Activated naive CD8-positive, alpha-beta T cell treated with anti-CD3 and anti-CD28 coated beads, Interleukin-2, amount 10 ng/mL, durations not matched to agents 7 days and 5 days (primary cell): ENCODE measurements at places on chromosomes 4 and X. TPM values are rescaled to one million over a fixed set of nuclear protein-coding genes. Genes with fewer than 3 reads are reported as not detected.
A peak's percentile ranks its signal among the peaks of the same experiment; 100 is the strongest.

- DNase-seq, result no peak
These were observed 250.3 kb upstream of the ARSJ start for GRCh38 chr4:114229706-114230105.

NR0B1 gene
- not detected for total RNA-seq

DNA sequence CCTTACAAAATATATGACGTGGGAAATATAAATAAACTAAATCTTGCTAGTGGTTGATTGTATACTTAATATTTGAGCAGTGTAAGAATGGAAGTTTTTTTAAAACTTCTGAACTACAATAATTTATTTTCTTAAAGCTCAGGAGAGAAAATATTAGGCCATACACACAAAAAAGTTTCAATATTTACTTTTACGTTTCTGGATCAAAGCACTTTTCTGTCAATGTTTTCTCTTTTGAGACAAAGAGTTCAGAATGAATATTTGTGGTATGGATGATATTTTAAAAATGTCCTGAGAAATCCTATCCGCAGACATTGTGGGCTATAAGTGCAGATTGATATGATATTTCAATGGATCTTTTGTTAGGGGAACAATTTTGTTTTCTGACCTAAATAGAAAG lies 109.9 kb downstream of the TLL1 start:
- DNase-seq, result no peak

ARAF gene
- 79.3 TPM for total RNA-seq

DNA sequence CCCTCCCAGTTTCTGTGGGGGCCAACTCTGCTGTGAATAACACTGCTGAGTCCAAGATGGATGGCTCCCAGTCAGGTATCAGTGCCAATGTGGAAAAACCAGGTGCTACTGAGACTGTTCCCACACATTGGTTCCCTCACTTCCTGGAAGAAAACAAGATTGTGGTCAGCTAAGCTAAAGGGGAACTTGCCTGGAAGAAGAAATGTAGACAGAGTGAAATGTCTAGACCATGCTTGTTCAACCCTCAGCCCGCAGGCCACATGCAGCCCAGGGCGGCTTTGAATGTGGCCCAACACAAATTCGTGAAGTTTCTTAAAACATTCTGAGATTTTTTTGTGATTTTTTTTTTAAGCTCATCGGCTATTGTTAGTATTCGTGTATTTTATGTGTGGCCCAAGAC lies 28.6 kb upstream of the UTP14A start:
- DNase-seq, result no peak

SSX2 gene
- total RNA-seq, result not detected

DNA sequence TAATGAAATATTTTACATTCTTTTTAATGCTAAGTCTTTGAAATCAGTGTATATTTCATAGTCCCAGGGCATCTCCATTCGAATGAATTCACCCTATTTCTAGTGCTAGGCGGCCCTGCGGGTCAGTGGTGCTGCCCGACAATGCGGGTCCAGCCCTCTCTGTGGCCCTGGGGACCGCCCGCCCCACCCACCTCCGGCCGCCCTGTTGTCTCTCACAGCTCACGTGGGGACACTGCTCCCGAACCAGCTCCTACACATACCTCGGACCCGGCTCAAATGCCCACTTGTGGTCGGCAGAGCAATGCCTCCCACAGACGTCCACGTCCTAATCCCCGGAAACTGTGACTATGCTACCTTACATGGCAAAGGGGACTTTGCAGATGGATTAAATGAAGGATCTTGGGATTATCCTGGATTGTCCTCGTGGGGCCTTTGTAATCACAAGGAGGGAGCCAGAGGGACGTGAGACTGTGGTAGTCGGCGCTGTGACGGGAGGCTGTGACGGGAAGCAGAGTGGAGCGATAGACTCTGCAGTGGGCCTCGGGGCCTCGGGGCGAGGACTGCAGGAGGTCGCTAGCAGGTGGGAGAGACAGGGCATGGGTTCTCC lies 92.3 kb upstream of the PSAPL1 start:
- no peak for DNase-seq

DNA sequence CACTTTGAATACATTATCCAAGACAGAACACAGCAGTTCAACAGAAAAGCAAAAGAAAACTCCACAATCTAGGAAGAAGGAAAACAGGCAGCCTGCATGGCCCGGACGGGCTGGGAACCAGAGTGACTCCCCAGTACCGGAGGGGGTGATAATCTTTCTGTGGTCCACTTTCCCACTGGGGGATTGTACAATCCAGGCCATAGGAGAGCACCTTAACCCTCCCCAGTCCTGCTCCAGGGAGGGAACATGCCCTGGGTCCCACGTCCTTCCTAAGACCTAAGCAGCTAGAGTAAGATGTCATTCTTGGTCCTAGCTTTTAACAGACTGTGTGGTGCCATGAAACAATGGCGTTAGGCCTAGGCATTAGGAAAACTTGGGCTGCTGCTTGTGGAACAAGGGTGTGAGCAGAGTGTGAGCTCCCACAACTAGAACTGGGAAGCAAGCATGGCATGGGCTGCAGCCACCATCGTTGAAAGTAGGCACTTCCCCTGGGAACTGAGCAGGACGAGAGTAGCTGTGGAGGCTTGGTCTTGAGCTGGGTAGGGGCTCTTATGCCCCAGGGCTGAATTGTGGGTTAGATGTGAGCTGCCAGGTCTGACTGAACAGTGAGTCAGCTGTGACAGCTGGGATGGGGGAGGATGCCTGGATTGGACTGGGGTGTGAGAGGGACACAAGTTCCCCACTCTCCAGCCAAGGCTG lies 42.4 kb downstream of the NAT8L start:
- DNase-seq, result no peak

- no peak for DNase-seq
These were observed 589 bp upstream of the KIT start for GRCh38 chr4:54657185-54657550.

CLDN2 gene
- not detected for total RNA-seq

HPGDS gene
- total RNA-seq, result not detected

GRCh38 chrX:16934185-16934584 lies 12.3 kb upstream of the REPS2 start:
- no peak for DNase-seq

- DNase-seq, result no peak
These were observed 200.5 kb downstream of the FAM133A start for GRCh38 chrX:93874554-93874953.

GYPB gene
- 1.3 TPM for total RNA-seq

POU4F2 gene
- not detected for total RNA-seq

DNA sequence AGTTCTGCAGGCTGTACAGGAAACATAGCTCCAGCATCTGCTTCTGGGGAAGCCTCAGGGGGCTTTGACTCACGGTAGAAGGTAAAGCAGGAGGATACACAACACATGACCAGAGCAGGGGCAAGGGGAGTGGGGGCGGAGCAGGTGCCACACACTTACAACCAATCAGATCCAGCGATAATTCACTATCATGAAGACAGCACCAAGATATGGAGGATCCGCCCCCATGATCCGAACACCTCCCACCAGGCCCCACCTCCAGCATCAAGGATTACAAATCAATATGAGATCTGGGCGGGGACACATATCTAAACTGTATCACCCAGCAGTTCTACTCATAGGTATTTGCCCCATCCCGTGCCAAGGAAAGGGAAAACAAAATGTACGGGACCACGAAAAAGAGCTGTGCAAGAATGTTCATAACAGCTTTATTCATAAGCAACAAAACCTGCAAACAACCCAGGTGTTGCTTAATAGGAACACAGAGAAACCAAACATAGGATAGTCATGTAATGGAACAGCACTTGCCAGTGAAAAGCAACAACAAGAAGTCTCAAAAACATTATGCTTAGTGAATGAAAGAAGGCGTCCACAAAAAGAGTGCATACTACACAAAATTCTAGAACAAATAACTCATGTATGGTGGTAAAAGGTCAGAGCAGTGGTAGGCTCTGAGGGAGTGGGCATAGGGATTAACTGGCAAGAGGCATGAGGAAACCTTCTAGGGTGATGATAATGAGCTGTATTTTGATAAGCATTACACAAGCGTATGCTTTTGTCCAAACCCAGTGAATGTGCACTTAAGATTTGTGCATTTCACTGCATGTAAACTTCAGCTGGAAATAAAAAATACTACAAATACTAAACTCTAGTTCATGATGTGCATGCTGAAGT lies 130.9 kb upstream of the FAM9B start:
- DNase-seq, result no peak

G3BP2 gene
- 179 TPM for total RNA-seq

MAGEA4 gene
- not detected for total RNA-seq

GRCh38 chr4:145171911-145172310 lies 8.5 kb downstream of the OTUD4 start:
- no peak for DNase-seq

RTL3 gene
- not detected for total RNA-seq

- DNase-seq, result no peak
These were observed 4.5 kb downstream of the C1GALT1C1 start for GRCh38 chrX:120625371-120625770.

DNA sequence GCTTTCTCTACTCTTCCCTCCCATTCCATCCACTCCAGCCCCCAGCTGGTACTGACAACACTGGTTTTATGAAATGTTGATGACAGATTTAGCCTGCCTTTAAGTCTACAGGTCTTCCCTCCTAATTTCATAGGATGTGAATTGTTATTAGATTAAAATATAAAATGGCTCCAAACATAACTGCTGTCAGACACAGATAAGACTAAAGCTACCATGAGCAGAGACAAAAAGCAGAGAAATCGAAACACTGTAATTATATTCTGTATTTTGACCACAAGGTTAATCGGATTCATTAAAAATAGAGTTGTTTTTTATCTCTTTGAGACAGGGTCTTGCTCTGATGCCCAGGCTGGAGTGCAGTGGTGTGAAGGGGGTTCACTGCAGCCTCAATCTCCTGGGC lies 28.3 kb downstream of the SEC24D start:
- DNase-seq, result no peak

AASDH gene
- 10.3 TPM for total RNA-seq

SHISA3 gene
- 0.85 TPM for total RNA-seq

GRCh38 chrX:43702079-43702524 lies 46.0 kb downstream of the MAOA start:
- no peak for DNase-seq

GRCh38 chrX:129743821-129744220 lies 5.0 kb downstream of the XPNPEP2 start:
- no peak for DNase-seq

DNA sequence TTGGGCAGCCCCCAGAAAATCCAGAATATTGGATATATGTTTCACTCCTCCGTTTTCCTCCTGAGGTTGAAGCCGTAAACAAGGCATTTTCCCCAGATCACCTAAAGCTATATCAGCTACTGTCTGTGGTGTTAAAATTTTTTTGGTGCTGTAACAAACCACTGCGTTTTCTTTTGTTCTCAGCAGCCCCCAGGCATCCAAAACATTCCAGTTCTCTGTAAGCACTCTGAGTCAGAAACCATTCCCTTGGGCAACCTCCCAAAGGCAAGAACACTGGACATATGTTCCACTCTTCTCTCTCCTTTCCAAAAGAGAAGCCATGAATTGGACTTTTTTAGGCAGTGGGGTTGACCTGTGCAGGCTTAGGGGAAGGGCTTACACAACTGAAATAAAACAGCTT lies 310.9 kb downstream of the MID1IP1 start:
- DNase-seq, result no peak

ZNF330 gene
- 46.5 TPM for total RNA-seq

IL3RA gene
- total RNA-seq, result 0.17 TPM

DNA sequence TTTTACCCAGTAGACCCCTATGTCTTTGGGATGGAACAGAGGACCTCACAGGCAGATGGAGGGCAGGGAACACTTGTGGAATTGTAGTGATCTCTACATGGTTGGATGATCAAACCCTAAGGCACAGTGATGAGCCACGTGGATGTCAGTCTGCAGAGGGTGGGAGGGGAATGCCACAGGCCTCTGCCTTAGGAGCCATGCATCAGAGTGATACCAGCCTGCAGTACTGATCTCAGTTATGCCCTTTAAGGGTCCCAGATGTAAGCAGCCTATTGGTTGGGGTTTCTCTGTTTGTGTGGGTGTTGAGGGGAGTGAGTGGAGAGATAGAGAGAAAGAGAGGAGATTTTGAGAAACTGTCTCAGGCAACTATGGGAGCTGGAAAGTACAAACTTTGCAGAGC lies 39.9 kb upstream of the XAGE1B start:
- no peak for DNase-seq

GRCh38 chrX:39809331-39809730 lies 288.4 kb downstream of the BCOR start:
- DNase-seq, result no peak

- DNase-seq, result no peak
These were observed 145.7 kb downstream of the PALLD start for GRCh38 chr4:168642591-168642990.

- peak; percentile 54 for DNase-seq
These were observed 705 bp downstream of the RPS6KA3 start for GRCh38 chrX:20265726-20266681.

DNA sequence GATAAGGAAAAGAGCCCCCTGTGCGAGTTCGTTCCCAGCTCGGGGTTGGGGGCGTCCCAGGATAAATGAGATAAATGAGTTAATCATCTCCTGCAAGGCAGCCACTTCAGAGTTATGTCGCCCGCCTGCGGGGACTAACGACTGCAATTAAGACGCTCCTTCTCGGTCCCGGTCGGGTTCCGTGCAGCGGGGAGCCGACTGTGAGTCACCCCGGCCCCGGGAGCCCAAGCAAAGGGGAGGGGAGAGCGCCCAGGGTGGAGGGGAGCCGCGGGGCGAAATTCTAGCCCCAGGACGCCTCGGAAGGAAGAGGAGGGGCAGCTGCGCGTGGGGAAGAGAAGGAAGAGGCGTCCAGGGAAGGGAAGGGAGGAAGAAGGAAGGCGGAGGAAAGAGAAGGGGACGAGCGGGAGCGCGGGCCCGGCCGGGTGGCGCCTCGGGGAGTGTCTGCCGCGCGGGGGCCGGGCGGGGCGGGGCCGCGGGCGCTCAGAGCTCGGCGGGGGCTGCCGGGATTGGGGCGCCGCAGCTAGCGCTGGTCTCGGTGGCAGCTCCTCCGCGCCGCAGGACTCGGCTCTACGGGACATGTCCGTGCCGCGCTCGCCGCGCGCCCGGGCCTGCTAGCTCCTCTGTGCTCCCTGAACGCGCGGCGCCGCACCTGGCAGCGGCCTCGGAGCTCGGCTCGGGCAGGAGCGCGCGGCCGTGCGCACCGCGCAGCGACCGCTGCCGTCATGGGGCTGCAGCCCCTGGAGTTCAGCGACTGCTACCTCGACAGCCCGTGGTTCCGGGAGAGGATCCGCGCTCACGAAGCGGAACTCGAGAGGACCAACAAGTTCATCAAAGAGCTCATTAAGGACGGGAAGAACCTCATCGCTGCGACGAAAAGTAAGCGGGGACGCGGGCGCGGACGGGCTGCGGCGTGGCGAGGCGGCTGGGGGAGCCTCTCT lies at the start of gene ARHGAP10:
Gene ARHGAP10, plus strand, starts transcription at position 509 of the 938 bp plus-strand sequence. Its CDS starts 214 bp downstream, at position 723.
- DNase-seq, result peak; percentile 72

DNA sequence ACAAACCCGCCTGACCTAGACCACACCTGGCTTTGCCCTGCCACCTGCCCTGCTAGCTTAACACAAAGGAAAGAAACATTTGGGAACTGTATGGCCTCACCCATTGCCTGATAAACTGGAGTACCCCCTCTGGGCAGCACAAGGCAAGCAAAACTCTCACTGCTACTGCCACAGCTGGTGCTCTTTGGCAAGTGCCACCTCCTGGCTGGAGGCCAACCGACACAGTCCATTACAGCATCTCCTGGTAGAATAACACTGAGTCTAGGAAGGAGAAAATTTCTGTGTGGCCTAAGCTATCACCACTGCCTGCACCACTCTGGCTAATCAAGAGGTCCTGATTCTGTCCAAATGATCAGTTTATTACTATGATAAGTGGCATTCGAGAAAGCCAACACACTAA lies 18.9 kb upstream of the SPANXN3 start:
- DNase-seq, result no peak

SYTL5 gene
- not detected for total RNA-seq

SHOX gene
- not detected for total RNA-seq

GRCh38 chr4:53598901-53599300 lies 7.6 kb upstream of the LNX1 start:
- no peak for DNase-seq
